ENCODE measurements at places on chromosomes 3 and 15.

- peak overlapping the region; percentile 92 for H3K4me3 ChIP-seq
- H3K36me3 ChIP-seq: peaks cover under 1% of the 10 kb centered on the region
- H3K4me1 ChIP-seq: peaks cover 22% of the 10 kb centered on the region
- no peak for DNase-seq
- H3K27ac ChIP-seq: peak overlapping the region; percentile 93
Measured at GRCh38 chr3:184812662-184813042, 686 bp downstream of the VPS8 start.

GRCh38 chr3:38396239-38396638, 49.7 kb downstream of the XYLB start:
- DNase-seq: no peak
- H3K27me3 ChIP-seq: no peaks in the 10 kb centered on the region
- H3K27ac ChIP-seq: no peak overlapping the region
- peaks cover 8% of the 10 kb centered on the region for H3K36me3 ChIP-seq

DNA sequence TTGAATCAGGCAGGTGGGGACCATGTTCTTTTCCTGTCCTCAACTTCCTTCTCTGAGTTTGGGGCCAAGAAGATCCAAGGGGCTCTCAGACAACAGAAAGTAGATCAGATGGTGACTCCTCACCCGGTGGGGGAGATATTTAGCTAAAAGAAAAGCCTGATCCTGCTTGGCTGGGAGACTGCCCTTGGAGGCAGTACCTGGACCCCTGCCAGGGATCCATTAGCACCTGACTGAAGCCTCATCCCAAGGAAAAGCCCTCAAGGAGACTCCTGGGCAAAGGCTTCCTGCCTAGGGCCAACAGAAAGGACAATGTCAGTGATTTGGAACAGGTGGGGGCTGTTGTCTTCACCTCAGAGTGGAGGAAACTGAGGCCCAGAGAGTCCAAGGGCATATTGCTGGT, 33.5 kb upstream of the HHATL start:
- peak; percentile 40 for DNase-seq
- H3K4me3 ChIP-seq: no peak overlapping the region

DNA sequence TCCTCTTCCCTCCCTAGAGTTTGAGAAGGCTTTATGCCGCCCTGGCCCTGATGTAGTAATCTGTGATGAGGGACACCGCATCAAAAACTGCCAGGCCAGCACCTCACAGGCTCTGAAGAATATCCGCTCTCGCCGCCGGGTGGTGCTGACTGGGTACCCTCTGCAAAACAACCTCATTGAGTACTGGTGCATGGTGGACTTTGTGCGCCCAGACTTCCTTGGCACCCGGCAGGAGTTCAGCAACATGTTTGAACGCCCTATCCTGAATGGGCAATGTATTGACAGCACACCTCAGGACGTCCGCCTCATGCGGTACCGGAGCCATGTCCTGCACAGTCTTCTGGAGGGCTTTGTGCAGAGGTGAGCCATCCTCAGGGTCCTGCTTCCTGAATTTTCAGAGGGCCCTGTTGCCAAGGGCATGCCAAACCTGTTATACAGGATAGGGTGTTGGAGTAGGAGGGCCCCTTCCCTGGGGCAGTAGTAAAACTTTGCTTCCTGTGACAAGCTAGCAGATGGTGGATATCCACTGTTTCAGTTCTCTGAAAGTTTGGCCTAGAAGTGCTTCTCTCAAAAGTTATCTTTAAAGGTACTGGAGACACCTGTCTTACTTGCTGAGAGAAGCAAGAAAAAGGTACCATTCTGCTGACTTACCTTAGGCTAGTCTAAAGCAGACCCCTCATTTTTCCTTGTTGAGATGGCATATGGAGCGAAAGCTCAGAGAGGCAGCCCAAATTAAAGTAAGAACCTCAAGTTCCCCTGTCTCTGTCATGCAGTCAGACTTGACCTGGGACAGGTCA, 33.7 kb upstream of the TEX264 start:
- H3K4me1 ChIP-seq: peaks cover 11% of the 10 kb centered on the region
- H3K36me3 ChIP-seq: peaks cover 43% of the 10 kb centered on the region
- H3K27ac ChIP-seq: peak overlapping the region; percentile 81
- no peak overlapping the region for H3K4me3 ChIP-seq

- H3K4me3 ChIP-seq: no peak overlapping the region
- no peaks in the 10 kb centered on the region for H3K36me3 ChIP-seq
- H3K27me3 ChIP-seq: peaks cover 4% of the 10 kb centered on the region
- peaks cover 3% of the 10 kb centered on the region for H3K4me1 ChIP-seq
- H3K27ac ChIP-seq: no peak overlapping the region
Measured at GRCh38 chr3:187165144-187165543, 25.8 kb upstream of the RPL39L start.

GRCh38 chr3:5002174-5002870, 23.1 kb downstream of the BHLHE40 start:
- no peak for DNase-seq
- H3K27ac ChIP-seq: peak overlapping the region; percentile 11
- H3K27me3 ChIP-seq: no peaks in the 10 kb centered on the region
- H3K36me3 ChIP-seq: no peaks in the 10 kb centered on the region
- peaks cover 26% of the 10 kb centered on the region for H3K4me1 ChIP-seq

GRCh38 chr3:131729643-131730017, 226.9 kb upstream of the MRPL3 start:
- no peak for DNase-seq
- no peaks in the 10 kb centered on the region for H3K36me3 ChIP-seq
- H3K4me1 ChIP-seq: no peaks in the 10 kb centered on the region
- H3K27ac ChIP-seq: no peak overlapping the region

DNA sequence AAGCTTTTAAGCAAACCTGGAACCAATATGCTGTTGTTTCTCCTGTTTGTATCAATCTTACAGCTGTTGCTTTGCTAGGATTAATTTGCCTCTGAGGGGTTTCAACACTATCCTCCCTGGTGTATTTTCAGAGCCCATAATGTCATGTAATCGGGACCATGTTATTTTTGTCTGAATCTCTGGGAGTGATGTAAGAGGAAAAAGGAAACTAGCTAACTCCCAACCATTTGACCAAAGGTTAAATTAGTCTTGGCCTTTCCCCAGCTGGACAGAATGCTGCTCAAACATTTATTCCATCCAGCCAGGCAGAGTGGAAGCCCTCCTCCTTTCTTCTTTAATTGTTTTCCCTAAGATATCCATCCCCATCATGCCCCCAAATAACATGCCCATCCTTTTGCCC, 142.2 kb downstream of the ALDH1A2 start:
- no peak overlapping the region for H3K4me3 ChIP-seq
- H3K27me3 ChIP-seq: peaks cover 44% of the 10 kb centered on the region
- no peaks in the 10 kb centered on the region for H3K36me3 ChIP-seq
- DNase-seq: no peak
- no peak overlapping the region for H3K27ac ChIP-seq

DNA sequence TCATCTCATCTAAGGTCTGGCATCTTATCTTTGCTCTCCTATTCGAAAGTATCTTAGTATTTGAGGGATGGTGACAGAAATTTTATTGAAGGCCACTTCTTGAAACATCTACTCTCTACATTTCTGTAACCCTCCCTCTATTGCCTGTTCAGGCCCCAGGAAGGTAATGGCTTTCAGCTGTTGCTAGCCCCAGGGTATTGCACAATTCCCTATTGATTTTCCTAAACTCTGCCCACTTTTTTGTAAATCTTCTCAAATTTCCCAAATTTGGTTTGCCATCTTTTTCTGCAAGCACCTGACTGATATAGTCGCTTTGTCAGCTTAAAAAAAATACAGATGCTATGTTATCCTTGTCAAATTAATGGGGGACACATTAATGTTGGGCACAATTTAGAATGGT, 242.1 kb downstream of the RAP2B start:
- no peaks in the 10 kb centered on the region for H3K4me1 ChIP-seq
- no peak overlapping the region for H3K27ac ChIP-seq
- H3K36me3 ChIP-seq: no peaks in the 10 kb centered on the region

DNA sequence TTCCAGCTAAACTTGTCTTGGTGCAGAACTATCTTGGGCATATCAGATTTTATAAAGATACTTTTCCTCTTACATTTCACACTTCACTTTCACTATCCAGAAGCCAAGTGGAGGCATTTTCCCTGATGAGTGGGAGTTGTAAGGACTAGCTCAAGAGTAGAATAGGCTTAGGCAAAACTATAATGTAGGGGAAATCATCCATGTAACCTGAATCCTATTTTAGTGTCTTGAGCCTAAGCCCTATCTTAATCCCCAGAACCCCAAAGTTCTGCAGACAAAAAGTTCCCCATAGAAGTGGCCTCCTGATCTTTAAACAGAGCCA, 42.2 kb upstream of the CD47 start:
- no peaks in the 10 kb centered on the region for H3K36me3 ChIP-seq
- H3K27ac ChIP-seq: peak overlapping the region; percentile 94
- no peak overlapping the region for H3K4me3 ChIP-seq
- DNase-seq: no peak

- H3K36me3 ChIP-seq: no peaks in the 10 kb centered on the region
- H3K27ac ChIP-seq: peak overlapping the region; percentile 63
- H3K4me1 ChIP-seq: peaks cover 40% of the 10 kb centered on the region
- no peak for DNase-seq
- H3K27me3 ChIP-seq: no peaks in the 10 kb centered on the region
Measured at GRCh38 chr3:127743351-127744252, 70.8 kb downstream of the ABTB1 start.

GRCh38 chr3:70811880-70812279, 499.4 kb upstream of the MDFIC2 start:
- no peak overlapping the region for H3K27ac ChIP-seq
- peaks cover 10% of the 10 kb centered on the region for H3K4me1 ChIP-seq
- H3K36me3 ChIP-seq: no peaks in the 10 kb centered on the region
- no peak overlapping the region for H3K4me3 ChIP-seq
- no peak for DNase-seq
- no peaks in the 10 kb centered on the region for H3K27me3 ChIP-seq

- H3K4me3 ChIP-seq: no peak overlapping the region
- DNase-seq: no peak
- H3K27ac ChIP-seq: peak overlapping the region; percentile 64
- H3K27me3 ChIP-seq: no peaks in the 10 kb centered on the region
- no peaks in the 10 kb centered on the region for H3K36me3 ChIP-seq
Measured at GRCh38 chr3:128329491-128330213, 137.0 kb downstream of the DNAJB8 start.

DNA sequence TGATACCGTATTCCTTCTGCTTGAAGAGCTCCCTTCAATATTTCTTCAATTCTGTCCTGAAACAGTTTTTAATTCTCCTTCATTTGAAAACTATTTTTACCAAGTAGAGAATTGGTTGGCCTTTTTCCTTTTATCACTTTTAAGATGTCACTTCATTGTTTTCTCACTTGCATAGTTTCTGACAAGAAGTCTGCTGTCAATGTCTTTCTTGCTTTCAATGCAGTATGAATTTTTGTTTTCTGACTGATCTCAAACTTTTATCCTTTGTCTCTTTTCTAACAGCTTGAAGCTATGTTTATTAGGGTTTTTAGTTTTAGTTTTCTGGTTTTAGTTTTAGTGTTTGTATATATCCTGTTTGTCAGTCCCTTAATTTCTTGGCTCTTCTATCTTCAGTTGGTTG, 364.8 kb upstream of the TPRG1 start:
- H3K27me3 ChIP-seq: no peaks in the 10 kb centered on the region
- H3K4me3 ChIP-seq: no peak overlapping the region
- no peak for DNase-seq
- no peak overlapping the region for H3K27ac ChIP-seq
- peaks cover 32% of the 10 kb centered on the region for H3K36me3 ChIP-seq

GRCh38 chr3:134145183-134145582, 105.5 kb downstream of the RYK start:
- peaks cover 14% of the 10 kb centered on the region for H3K4me1 ChIP-seq
- H3K4me3 ChIP-seq: no peak overlapping the region
- H3K27ac ChIP-seq: peak overlapping the region; percentile 3
- DNase-seq: no peak
- H3K27me3 ChIP-seq: no peaks in the 10 kb centered on the region
- H3K36me3 ChIP-seq: peaks cover 32% of the 10 kb centered on the region

DNA sequence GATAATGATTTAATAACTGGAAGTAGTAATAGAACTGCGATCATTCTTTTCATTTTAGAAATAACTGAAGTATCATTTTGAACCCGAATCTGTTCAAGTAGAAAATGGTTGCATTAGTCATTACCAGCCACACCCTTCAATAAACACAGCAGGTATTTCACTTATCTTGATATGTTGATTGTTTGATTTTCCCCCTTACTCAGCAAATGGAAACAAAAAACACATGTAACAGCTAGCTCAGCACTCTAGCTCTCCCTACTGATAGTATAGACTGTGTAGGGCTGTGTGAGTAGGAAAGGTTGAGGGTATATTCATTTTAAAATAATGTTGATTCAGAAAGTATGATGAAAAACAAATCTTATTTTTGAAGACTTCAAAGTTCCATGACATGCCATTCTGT, 1.1 kb upstream of the GPR149 start:
- H3K27ac ChIP-seq: no peak overlapping the region
- H3K27me3 ChIP-seq: peaks cover 73% of the 10 kb centered on the region
- peaks cover 18% of the 10 kb centered on the region for H3K4me1 ChIP-seq
- DNase-seq: no peak
- H3K36me3 ChIP-seq: no peaks in the 10 kb centered on the region
- no peak overlapping the region for H3K4me3 ChIP-seq

DNA sequence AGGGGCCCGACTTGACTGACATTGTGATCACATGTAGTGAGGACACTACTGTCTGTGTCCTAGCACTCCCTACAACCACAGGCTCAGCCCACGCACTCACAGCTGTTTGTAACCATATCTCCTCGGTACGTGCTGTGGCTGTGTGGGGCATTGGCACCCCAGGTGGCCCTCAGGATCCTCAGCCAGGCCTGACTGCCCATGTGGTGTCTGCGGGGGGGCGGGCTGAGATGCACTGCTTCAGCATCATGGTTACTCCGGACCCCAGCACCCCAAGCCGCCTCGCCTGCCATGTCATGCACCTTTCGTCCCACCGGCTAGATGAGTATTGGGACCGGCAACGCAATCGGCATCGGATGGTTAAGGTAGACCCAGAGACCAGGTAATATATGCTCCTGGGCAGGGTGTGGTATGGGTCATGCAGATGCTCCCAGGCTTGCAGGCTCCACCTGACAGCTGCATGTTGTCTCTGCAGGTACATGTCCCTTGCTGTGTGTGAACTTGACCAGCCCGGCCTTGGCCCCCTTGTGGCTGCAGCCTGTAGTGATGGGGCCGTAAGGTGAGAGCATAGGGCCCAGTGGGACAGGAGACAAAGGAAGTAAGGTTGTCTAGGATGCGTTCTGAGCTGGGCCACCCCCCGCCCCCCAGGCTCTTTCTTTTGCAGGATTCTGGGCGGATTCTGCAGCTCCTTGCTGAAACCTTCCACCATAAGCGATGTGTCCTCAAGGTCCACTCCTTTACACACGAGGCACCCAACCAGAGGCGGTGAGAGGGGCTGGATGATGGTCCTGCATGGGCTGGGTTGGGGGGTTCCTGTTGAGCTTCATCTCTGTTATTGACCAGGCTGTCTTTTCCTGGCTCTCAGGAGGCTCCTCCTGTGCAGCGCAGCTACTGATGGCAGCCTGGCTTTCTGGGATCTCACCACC, 4.4 kb downstream of the DALRD3 start:
- no peaks in the 10 kb centered on the region for H3K27me3 ChIP-seq
- H3K36me3 ChIP-seq: peaks cover 11% of the 10 kb centered on the region
- no peak for DNase-seq
- H3K4me1 ChIP-seq: peaks cover 14% of the 10 kb centered on the region
- no peak overlapping the region for H3K27ac ChIP-seq

- peaks cover 21% of the 10 kb centered on the region for H3K4me1 ChIP-seq
- H3K27ac ChIP-seq: no peak overlapping the region
- no peak for DNase-seq
Measured at GRCh38 chr3:185313693-185314246, 49.2 kb upstream of the MAP3K13 start.

- H3K4me3 ChIP-seq: no peak overlapping the region
- H3K36me3 ChIP-seq: no peaks in the 10 kb centered on the region
- H3K27me3 ChIP-seq: peaks cover 15% of the 10 kb centered on the region
- H3K4me1 ChIP-seq: peaks cover 9% of the 10 kb centered on the region
- H3K27ac ChIP-seq: no peak overlapping the region
Measured at GRCh38 chr15:57784081-57784511, 77.6 kb downstream of the POLR2M start.

Measured in mesothelial cell of epicardium (in vitro differentiated cells).